ENCODE measurements at places on chromosomes 6 and 20.

- DNase-seq = no peak
Observed at GRCh38 chr6:18324706-18325042, 60.3 kb upstream of the DEK start.

DNA sequence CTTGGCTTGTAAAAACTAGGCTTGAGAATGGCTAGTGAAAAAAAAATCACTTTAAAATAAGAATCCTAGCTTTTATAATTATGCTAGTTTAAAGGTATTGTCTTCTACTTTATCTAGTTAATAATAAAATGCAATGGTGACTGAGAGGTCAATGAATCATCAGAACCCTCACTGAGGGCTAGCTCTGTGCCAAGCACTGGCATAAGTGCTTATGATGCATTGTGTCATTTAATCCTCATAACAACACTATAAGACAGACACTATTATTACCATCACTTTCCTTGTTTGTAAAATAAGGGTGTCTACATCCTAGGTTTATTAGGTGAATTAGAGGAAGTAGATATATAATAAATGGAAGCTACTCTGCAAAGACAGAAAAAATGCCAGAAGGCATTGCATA, 144.3 kb downstream of the F13A1 start:
- DNase-seq = no peak

DNA sequence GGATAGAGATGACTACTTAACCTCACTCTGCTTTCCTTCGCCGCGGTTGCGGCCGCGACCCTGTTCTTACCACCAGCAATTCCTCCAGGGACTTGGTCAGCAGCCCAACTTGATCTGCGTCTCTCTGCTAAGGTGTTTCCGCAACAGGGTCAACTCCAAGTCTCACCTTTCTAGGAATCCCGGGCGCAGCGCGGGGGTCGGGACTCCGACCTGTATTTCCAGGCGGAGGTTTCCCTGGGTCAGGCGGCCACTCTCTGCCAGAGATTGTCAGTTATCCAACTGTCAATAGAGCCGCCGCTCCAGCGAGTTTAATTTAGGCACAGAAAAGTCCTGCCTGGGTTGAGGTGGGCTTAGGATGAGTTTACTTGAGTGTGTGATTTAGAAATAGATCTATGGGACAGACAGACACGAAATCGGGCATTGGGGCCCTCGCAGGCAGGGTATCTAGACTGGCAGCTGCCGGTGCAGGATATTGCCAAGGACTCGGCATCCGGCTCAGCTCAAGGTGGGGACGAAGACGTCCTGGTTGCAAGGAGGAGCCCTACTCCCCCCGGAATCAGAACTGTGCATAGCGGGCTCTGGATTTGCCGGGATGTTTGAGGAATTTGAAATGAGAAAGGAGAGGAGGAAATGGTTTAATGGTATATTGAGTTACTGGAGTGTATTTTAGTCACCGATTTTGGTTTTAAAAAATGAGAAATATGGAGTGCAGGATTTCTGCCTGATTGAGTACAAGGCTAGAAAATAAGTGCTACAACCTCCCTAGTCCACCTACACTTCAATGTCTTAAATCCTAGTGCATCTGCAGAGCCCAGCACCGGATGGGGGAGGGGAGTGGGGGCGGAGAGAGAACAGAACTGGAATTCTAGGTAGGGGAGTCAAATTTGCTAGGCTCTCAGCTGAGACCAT, 23.7 kb downstream of the POM121L2 start:
- no peak for DNase-seq

DNA sequence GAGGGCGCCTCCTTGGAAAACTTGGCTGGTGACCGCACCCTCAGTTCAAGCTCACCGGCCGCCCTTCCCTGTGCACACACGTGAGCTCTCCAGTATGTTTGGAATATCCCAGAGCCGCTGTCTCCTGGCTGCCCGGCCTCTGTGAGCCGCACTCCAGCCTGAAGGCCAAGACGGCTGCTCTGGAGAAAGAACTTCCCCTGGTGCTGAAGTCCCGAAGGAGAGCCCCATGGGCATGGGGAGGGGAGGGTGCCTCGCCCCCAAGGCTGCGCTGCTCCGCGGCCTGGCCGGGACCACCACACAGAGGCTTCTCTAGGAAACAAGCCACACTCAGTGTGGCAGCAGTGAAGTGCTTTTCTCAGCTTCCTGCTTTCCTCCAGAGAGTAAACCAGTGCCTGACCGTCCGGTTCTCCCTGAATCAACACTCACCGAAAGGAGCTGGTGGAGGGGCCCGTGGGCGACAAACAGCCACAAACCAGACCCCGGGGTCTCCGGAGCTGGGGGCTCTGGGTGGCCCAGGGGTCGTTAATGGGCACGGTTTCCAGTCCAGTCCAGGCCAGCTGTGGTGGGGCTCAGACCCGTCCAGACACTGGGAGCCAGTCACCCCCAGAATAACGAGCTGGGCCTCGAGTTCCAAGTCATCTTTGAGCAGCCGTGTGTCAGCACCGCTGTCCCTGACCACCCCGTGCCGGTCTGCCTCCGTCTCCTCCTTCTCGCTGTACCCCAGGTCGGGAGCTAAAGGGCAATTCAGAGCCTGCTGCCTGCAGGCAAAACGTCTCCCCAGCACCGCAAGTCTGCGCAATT, 87.4 kb upstream of the BHLHE23 start:
- DNase-seq = no peak

DNA sequence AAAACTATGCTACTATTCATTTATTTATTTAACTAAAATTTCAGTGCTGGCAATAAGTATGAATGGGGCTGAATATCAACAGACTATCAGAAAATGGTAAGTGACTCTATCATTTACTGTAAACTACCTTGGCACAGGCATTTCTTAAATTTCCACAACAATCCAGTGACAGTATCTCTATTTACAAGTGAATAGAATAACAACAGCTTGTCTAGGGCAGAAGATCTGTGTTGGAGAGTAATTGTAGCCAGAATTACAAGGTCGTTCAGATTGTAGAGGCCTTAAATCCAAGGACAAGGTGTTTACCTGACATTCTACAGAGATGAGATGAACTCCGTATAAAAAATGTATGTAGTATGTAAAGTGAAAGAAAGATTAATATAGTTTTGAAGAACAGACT, 193.8 kb upstream of the SIM1 start:
- DNase-seq = no peak

- peak; percentile 32 for DNase-seq
Observed at GRCh38 chr6:157514659-157515496, 133.9 kb downstream of the ZDHHC14 start.

GRCh38 chr6:154408891-154409500, 52.4 kb upstream of the IPCEF1 start:
- DNase-seq = peak; percentile 64

- DNase-seq = no peak
Observed at GRCh38 chr6:166601956-166602355, 15.5 kb upstream of the RAMACL start.

- DNase-seq = no peak
Observed at GRCh38 chr20:36070451-36070850, 84.1 kb upstream of the EPB41L1 start.

DNA sequence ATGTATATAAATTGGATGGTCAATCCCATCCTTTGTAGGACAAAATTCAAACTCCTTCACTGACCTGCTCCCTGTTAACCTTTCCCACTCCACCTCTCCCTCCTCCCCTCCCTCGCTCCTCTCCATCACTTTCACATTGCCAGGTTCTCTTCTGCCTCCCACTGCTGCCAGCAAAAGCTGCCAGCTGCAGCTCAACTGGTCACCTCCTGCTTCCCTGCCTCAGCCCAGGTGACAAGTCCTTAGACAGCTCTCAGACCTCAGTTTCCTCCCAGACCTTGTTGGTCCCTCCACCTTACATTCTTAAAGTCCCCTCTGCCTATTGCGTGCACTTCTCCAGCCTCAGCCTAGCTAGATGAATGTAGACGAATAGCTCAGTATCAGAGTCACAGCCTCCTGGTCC, 23.3 kb upstream of the RTF2 start:
- no peak for DNase-seq

- DNase-seq = no peak
Observed at GRCh38 chr6:118808793-118809638, 84.9 kb upstream of the ASF1A start.

DNA sequence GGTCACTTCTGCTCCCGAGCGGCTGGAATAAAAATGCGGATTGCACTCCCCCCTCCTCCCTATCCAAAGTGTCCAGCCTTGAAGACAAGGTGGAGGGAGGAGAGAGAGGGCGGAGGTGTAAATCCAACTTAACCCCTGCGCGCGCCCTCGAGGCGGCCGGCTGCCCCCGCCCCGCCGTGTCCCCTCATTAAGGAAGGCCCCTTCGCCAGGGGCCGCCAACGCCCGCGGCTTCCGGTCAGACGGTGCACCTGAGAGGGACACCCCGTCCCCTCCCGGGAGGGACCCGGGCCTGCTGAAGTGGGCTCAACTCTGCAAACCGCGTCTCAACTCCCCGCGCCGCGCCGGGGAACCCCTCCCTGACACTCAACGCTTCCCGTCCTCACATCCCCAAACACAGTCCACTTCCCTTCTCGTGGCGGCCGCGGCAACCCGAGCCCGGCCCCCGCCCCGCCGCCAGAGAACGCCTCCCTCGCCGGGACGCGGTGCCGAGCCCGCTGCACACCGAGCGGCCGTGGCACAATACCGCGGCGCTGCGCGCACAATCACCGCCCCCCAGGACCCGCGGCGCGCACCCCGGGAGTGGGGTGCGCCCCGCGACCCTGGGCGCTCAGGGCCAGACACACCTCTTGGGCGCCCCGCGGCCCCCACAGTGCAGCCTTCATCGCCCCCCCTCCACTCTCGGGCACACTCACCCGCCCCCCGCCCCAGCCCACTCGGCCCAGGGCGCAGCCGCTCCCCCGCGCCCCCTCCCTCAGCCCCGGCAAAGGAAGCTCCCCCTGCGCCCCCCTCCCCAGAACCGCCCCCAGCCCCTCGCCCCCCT, 102.5 kb downstream of the NOL4L start:
- DNase-seq = peak; percentile 55

DNA sequence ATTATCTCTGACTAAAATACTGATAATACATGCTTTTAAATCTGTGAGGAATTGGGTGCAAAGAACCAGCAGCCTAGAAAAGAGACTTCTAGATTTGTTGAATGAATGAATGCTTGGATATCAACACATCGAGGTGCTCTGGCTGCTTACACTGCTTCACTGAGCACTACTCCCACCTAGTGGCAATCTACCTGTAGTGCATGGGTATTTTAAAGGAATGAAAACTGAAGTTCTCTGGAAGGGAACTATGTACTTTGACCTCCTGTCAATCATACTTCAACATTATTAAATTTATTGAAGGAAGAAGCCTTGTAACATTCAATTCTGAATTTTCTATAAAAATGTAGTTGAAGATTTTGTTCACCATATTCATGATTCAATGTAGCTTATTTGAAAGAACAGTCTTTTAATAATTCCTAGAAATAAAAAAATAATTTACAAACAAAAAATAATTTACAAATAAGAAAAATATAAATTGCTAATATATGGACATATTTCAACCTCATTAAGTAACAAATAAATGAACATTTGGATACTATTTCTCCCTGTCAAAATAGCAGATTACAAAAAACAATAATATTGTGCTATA, 111.2 kb upstream of the MMS22L start:
- DNase-seq = peak; percentile 90

DNA sequence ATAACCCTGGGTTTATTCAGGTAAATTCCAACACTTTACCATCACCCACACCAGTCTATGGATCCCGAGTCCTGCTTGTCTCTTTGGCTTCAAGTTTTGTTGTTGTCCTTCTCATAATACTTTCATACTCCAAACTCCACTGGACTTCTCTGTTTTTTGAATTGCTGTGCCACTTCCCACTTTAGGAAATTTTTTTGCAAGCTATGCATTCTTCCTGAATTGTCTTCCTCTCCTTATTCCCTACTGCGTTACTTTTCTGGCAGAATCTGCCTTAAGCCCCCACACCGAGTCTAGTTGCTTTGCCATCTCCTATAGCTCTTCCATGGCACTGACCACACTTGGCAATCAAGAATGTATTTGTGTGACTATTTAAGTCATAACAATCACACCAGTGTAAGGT, 96.1 kb downstream of the TSHZ2 start:
- DNase-seq = no peak

DNA sequence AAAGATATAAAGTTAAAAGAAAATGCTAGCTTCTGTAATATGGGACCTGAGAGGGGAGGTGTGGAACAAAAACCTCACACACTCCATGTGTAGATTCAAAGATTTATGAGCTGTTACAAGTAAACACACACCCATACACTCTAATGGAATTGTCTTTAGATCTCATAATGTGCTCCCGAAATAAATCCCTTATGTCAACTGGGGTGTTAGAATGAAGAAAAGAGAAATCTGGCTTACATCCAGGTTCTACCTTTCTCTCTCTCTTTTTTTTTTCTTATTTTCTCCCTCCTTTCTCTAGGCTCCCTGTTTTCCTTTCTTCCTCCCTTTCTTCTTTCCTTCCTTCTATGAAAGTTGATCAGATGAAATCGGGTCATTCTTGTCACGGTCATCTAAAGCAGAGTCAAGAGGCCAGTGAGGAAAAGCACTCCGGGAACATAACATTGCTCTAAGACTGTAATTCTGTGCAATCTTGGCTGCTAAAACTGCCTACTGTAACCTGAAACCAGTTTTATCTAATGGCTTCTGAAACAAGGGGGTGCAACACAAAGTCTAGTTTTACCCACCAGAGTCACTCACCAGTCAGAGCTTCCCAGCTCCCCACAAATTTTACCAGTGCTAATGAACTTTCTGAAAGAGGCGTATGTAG, 68.3 kb upstream of the BTBD3 start:
- DNase-seq = peak; percentile 18

DNA sequence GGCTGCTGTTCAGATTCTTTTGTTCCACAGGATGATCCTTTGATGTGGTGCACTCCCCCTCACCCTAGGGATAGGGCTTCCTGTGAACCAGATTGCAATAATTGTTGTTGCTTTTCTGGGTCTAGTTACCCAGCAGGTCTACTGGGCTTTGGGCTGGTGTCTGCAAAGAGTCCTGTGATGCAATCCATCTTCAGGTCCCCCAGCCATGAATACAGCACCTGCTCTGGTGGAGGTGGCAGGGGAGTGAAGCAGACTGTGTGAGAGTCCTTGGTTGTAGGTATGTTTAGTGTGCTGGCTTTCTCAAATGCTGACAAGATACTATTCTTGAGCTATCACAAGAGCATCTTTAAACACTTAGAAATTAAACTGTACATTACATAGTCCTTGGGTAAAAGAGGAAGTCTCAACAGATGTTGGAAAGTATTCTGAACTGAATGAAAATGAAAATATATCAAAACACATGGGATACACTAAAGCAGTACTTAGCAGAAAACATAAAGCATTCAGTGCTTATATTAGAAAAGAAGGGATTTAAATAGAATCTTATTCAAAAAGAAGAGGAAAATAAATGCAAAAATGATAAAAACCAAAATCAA, 49.1 kb upstream of the CCR6 start:
- no peak for DNase-seq

GRCh38 chr20:12306107-12306506, 388.4 kb downstream of the BTBD3 start:
- no peak for DNase-seq

- no peak for DNase-seq
Observed at GRCh38 chr20:15370370-15370769, 1033.0 kb upstream of the FLRT3 start.

GRCh38 chr20:61761453-61762166, 304.1 kb downstream of the TAF4 start:
- no peak for DNase-seq

GRCh38 chr6:148440877-148441453, 98.3 kb downstream of the SASH1 start:
- DNase-seq = peak; percentile 72
